Activated CD4-positive, alpha-beta memory T cell treated with anti-CD3 and anti-CD28 coated beads for 36 hours (primary cell): ENCODE measurements at places on chromosomes 7 and 10.

DNA sequence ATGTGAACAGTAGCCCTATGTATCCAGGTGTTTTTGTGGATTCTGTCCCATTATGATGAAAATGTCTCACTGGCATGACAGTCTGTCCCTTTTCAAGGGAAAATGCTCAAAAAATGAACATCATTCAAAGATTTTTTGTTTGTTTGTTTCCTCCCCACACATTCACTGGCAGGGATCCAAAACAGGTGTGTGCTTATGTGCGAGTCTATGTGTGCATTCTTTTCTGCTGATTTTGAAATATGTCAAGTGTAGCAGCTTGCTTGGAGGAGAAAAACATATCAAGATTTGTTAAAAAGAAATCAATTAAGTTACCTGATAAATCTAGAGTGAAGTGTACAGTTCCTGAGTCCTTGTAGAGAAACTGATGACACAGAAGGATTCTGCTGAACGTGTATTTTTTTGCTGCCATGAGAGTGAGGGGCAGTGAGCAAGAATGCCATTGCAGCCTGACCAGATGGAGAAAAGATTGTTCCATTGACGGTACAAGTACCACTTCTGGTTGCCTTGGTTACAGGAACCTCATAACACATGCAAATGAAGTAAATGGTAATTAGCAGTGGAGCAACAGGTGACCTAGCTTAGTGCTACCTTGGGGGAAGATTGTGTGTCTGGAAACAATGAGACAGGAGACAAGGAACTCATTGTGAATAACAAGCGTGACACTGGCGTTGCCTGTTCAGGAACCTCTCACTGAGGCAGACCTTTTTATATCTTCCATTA, 277.4 kb upstream of the PHYHIPL start:
- no peak for DNase-seq

DNA sequence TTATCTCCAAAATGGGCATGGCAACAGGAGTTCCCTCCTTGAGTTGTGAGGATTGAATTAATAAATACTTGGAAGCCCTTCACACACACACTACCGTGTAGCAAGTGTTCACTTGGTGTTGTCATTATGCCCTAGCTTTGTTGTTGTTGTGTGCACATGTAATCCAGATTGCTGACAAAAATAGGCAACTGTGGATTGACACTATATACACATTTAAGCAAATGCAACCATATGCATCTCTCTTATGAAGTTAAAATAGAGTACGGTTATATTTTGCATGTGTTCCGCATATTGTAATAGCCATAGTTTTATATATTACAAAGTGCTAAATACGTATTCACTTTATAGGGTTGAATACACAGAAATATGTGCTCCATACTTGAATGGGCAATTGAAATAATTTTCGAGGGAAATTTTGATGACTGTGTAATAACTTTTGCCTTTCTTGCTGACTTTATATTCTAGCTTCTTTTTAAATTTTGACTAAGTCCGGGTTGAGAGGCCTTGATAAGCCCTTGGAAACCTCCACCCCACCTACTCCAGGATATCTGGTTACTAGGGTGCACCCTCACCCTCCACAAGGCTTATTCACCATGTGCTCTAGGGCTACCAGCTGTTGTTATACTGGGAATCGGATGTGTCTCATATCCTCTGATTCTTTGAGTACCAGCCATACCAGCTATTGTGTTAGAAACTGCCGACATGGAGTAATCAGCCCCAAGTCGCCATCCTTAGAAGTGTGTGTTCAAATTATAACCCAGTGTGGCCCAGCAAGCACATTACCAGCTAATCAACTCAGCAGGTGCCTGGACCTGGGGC, 265.0 kb downstream of the CAMK1D start:
- no peak for DNase-seq

- DNase-seq: no peak
Observed at GRCh38 chr10:45647118-45647517, 25.5 kb downstream of the ZFAND4 start.

- no peak for DNase-seq
Observed at GRCh38 chr7:100369105-100369504, 4.2 kb upstream of the PILRA start.

- DNase-seq: no peak
Observed at GRCh38 chr7:82700741-82701140, 257.2 kb upstream of the CACNA2D1 start.

DNA sequence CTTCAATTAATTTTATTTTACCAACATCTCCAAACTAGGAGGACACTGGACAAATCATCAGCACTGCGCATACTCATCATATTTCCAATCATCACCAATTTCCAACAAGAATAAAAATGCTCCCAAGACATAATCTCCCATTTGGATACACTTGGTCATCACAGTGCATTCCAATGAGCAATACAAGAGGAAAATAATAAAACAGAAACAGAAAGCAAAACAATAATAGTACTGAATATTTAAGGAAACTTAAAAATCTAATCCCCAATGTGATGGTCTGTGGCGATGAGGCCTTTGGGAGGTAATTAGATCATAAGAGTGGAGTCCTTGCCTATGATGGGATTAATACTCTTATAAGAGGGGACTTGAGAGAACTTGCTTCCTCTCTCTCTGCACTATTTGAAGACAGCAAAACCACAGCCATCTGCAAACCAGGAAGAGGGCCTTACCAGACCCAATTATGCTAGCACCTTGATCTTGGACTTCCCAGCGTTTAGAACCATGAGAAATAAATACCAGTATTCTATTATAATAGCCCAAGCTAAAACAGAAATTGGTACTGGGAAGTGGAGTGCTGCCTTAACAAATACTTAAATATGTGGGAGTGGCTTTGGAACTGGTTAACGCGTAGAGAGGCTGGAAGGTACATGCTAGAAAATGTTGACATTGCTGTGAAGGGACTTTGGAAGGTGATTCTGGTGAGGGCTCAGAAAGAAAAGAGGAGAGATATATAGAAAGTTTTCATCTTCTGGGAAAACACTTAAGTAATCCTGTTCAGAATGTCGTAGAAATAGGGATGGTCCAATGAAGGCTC, 91.5 kb downstream of the JAZF1 start:
- DNase-seq: no peak
